ENCODE measurements at places on chromosomes 1 and 21.
A peak's percentile ranks its signal among the peaks of the same experiment; 100 is the strongest.

DNA sequence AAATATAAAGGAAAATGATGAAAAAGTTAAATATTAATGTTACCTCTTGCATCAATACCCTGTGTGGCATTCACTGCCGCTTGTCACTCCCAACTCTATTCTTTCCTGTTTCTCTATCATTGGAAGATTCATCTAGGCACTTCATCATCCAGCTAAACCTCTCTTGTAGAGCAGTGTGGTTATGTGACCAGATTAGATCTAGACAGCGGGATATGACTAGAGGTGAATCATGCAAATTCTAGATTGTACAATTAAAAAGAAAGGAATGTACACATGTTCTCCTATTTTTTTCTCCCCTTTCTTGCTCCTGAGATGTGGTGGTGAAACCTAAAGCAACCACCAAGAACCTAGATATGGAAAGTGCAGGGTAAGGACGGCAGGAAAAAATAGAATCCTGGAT lies 174.1 kb downstream of the LBR start:
- DNase-seq: no peak

- DNase-seq: no peak
Measured at GRCh38 chr1:178189814-178190213, 95.9 kb downstream of the RASAL2 start.

- peak; percentile 11 for DNase-seq
Measured at GRCh38 chr1:169364948-169365347, 2.6 kb downstream of the NME7 start.

DNA sequence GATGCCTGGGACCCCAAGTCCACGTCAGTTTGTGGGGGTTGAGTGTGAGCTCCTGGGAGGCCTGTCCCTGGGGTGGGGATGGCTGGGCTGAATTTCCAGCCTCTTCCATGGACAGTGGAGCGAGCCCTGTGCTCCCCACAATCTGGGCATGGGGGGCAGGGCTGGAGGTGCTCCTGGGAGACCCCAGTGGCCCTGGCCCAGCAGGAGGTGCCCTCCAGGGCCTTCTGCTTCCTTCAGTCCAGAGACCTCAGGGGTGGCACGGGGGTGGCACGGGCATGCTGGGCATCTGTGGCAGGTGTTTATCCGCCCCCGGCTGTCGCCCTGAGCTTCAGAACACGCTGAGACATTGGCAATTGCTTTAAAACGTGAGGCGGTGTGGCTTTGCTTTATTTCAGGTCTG lies 40.9 kb downstream of the MORN1 start:
- no peak for DNase-seq

Measured in stimulated activated CD4-positive, alpha-beta T cell treated with anti-CD3 and anti-CD28 coated beads, Interleukin-4, amount 100 ng/mL, for 24 hours (primary cell).